ENCODE measurements at places on chromosomes 1 and 21.

- DNase-seq, result no peak
Observed at GRCh38 chr1:156346636-156347035, 8.3 kb downstream of the TSACC start.

GRCh38 chr1:68558321-68559026 is 61.6 kb upstream of the DEPDC1 start:
- DNase-seq, result no peak

GRCh38 chr1:208235982-208236761 is 8.0 kb downstream of the PLXNA2 start:
- no peak for DNase-seq

DNA sequence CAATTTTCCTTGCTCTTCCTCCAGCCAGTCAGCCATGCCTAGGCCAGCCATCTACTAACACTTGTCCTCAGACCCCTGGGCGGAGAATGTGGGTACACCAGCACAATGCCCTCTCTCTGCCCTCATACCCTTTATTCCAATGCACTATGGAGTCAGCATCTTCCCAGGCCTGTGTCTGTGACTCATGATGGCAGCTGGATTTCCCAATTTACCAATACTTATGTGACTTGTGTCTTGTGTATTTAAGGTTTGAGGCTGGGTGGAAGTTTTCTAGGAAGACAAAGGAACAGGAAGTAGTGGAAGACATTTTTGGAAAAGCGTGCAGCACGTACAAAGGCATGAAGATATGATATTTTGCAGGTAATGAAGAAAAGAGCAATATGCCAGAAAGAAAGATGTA is 114.3 kb downstream of the NMNAT2 start:
- no peak for DNase-seq

DNA sequence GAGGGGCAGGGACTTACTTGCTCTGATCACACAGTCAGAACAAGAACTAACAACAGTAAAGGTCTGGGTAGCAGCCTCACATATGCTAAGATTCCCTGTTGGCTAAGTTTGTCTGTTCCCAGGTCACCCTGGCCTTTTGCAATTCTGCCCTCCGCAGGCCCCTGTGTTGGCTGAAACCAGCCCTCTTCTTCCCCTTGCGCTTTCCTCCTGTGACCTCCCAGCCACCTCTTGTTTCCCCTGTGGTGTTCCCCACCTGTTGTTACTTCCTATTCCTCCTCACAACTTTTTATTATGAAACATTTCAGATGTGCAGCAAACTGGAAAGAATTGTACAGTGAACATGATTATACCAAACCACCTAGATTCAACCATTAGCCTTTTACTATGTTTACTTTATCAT is 23.4 kb downstream of the MAPKAPK2 start:
- no peak for DNase-seq

GRCh38 chr1:245791410-245792312 is 636.9 kb downstream of the KIF26B start:
- DNase-seq, result no peak

DNA sequence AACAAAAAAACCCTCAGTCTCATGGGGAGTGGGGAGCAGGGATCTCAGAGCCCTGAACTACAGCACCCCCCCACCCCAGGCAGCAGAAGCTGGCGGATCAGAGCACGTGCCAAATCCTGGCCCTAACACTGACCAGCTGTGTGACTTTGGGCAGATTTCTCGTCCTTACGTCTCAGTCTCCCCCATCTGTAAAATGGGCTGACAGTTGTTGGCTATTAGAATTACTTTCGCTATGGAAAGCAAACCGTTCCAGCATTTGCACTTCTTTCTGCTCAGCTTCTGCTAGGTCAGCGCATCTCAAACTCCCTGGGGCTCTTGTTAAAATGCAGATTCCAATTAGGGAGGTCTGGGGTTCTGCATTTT is 15.5 kb downstream of the TNFRSF8 start:
- DNase-seq, result no peak

DNA sequence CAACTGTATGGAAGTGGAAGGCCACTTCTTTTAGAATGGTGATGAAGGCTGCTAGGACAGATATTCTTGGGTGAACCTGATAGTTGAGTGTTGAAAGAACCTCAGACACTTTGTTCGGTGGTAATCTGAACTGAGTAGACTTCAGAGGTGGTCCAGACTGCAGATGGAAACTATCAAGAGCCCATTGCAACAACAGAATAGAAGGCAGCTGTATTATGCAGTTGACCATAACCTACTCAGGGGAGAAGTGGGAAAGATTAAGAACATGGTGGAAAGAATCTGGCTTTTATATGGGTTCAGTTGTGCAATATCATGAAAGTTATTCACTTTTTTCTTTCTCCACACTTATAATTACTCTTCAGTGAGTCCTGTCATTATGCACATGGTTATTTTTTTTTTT is 194.0 kb downstream of the KCNK2 start:
- no peak for DNase-seq

GRCh38 chr1:205585835-205586785 is 45.7 kb downstream of the ELK4 start:
- DNase-seq, result no peak

DNA sequence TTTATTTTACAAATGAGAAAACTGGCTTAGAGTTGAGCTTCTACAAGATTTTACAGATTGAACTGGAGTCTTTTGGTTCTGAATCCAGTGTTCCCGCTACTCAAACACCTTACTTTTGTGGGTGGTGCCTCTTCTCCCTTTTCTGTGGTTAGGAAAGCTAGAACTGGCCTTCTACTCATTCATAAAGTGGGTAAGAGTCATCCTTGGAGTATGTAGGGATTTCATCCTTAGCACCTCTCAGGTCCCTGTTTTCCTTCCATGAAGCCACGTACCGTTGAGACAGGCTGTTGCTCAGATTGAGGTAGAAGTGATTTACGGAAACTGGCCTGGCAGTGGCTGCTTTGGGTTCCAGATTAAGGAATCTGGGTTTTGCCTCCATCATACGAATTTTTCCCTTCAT is 35.8 kb downstream of the WNT4 start:
- no peak for DNase-seq

DNA sequence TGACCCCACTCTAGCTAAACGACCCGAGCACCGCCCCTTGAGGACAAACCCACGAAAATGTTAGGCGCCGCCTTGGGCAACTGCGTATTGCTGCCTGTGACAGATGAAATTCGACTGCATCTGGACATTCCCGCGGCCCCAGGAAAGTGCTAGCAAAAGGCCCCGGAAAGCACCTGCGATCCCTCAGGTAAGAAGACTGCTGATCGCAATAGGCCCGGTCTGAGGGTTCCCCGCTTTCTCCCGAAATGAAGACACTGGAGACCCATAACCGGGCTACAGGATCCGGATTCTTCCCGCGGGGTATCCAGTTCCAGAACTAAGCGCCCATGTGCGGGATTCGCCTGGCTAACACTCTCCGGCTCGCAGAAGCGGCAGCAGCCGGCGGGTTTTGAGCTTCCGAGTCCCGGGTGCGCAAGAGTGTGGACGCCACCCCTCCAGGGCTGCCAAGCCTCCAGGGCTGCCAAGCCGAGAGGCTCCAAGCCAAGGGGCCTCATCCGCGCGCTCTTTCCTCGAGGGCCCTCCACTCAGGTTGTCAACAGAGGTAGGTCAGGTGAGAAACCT is 157.9 kb upstream of the NBPF11 start:
- DNase-seq, result no peak

- no peak for DNase-seq
Observed at GRCh38 chr1:29523136-29523535, 286.8 kb downstream of the PTPRU start.

GRCh38 chr1:201715801-201716741 is 112.9 kb upstream of the IPO9 start:
- no peak for DNase-seq

DNA sequence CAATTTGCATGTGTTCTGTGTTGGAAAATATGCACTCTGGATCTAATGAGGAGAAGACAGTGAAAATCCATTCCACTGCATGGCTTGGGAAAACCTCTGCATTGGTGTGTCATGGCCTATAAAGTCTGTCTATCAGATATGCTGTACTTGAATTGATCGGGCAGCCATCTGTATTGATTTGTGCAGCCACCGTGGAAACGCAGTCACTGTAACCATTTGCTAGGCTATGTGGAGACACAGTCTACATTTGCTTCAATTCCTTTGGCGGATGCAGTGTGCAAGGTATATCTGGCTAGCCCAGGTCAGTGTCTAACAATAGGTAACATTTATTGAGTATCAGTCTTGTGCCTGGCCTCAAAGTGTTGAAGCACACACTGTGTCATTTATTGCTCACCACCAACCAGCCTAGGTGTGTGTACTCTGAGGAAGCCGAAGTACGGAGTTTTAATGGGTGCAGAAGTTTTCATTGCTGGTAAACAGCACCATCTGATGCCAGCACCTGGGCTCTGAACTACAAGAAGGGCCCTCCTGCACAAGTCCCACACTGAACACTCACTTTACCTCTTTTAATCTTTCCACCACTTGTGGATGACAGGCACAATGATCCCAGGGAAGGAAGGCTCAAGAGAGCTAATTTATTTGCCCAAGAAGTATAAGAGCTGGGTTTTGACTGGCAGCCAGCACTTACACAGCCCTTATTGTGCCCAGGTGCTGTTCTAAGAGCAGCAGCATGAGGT is 83.4 kb downstream of the DAB1 start:
- DNase-seq, result no peak

DNA sequence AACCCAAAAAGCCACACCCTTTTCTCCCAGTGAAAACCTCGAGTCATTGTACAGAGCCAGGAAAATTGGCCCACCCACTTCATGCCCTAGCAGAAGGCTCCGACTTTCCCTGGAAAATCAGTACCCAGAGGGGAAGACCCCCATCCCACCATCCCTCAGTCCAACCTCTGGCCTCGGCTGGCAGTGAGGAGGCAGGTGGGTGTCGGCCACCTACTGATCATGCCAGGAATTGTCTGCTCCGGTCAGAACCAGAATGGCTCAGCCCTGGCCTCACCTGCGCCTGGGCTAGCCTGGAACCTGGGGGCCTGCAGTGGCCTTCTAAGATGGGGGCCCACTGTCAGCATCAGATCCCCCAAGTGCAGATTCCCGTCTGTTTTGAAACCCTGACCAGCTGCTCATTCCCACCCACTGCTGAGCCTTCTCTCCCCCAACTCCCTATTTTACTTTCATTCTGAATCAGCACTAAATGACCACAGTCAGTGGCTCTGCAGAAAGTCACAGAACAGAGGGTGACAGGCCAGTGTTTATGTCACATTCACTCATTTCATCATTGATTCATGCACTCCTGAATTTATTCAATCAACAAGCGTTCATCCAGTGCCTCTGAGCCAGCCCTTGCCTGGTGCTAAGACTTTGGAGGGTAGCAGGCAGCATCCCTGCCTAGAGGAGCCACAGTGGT is 3.0 kb upstream of the S100A9 start:
- DNase-seq, result no peak

GRCh38 chr1:206658264-206658980 is 23.1 kb downstream of the DYRK3 start:
- no peak for DNase-seq

GRCh38 chr1:50917138-50918137 is 42.6 kb downstream of the FAF1 start:
- DNase-seq, result no peak

- no peak for DNase-seq
Observed at GRCh38 chr1:174990382-174990999, 9.3 kb upstream of the CACYBP start.

DNA sequence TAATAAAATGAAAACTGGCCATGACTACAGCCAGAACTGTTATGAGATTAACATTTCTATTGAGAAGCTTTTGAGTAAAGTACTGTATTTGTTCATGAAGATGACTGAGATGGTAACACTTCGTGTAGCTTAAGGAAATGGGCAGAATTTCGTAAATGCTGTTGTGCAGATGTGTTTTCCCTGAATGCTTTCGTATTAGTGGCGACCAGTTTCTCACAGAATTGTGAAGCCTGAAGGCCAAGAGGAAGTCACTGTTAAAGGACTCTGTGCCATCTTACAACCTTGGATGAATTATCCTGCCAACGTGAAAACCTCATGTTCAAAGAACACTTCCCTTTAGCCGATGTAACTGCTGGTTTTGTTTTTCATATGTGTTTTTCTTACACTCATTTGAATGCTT is 164.0 kb downstream of the NEK7 start:
- DNase-seq, result no peak

DNA sequence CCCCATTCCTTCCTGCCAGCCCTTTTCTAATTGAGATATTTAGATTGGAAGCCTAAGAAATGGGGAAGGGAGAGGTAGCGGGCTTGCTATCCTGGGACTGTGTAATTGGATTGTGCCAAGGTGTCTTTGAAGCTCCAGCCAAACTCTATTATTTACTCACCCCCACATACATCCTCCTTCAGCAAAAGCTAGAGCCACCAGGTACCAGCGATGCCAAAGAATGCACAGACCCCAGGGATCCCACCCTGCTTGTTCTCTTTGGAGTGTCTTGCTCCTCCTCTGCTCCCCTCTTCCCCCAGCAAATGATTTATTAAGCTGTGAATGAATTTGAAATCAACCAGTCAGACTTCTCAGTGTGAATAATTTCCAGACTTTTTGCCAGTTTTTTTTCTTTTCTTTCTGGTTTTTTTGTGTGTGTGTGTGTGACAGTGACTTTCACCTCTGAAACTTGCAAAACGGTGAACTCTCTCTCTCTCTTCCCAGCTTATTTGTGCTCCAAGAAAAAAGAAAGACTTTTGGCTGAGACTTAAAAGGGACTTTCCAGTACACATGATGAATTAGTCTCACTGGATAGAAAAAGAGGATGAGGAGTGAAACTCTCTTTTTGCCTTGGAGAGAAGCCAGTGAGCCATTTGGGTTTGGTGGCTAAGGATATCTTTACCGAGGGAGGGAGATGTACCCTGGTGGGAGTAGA is 1.8 kb downstream of the VASH2 start:
- DNase-seq, result no peak

DNA sequence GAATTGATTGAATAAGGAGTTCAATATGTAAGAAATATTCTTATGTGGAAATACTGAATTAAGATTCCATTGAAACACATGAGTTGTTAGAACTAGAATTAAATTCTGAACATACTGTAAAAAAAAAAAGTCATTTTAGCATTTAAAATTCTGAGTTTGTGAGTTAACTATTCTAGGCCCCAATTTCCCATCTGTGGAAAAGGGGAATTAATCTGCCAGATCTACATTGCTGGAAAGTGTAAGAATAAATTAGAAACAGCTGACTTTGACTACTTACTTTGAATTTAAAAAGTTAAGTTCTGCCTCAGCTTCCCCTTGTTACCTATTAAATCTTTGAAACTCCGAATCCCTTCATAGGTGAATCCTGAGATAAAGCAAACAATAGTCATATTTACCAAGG is 103.0 kb downstream of the SNX7 start:
- no peak for DNase-seq

GRCh38 chr1:21337928-21338572 is 47.8 kb upstream of the ECE1 start:
- DNase-seq, result no peak

GRCh38 chr1:60841116-60842046 is 241.0 kb upstream of the NFIA start:
- DNase-seq, result no peak

- DNase-seq, result no peak
Observed at GRCh38 chr1:52738893-52739292, 12.6 kb downstream of the ZYG11B start.
